ENCODE measurements at places on chromosomes 7 and 10.

GRCh38 chr10:116073001-116073400 is 200.0 kb downstream of the GFRA1 start:
- no peak for DNase-seq

- DNase-seq: peak; percentile 28
Measured at GRCh38 chr7:88243345-88243909, 23.6 kb upstream of the SRI start.

GRCh38 chr7:106451171-106451570 is 166.4 kb upstream of the NAMPT start:
- DNase-seq: no peak

DNA sequence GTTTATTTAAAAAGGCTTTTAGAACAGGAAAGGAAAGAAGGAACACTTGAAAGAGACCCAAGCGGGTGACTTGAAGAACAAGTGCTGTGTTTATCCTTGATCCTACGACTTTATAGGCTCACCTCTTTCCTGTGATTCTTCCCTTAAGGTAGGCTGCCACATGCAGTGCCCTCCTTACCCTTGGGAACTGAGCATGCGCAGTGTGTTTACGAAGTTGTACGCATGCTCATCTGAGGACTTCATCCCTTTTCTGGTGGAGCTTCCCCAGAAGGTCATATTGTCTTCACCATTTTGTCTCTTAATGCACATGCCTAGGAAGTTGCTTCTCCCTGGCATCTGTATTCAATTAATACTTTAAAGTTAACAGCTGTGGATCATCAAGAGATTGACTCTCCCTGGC is 49.9 kb upstream of the VOPP1 start:
- DNase-seq: no peak

GRCh38 chr10:132735923-132736391 is 50.0 kb downstream of the NKX6-2 start:
- DNase-seq: no peak

DNA sequence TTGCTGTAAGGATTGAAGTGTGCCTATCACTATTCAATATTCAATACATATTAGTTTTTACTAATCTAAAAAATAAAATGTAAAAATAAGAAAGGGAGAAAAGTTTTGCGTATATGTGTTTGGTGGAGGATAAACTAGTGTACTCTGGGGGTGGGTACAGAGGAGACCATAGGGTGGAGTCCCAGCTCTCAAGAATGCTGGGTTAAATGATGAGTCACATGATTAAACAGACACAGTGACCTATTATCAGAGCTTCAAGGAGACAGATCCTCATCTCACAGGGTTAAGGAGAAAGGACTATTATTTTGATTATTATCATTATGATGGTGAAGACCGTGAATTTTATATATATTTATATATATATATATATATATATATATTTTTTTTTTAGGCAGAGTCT is 77.5 kb downstream of the AFAP1L2 start:
- DNase-seq: no peak

DNA sequence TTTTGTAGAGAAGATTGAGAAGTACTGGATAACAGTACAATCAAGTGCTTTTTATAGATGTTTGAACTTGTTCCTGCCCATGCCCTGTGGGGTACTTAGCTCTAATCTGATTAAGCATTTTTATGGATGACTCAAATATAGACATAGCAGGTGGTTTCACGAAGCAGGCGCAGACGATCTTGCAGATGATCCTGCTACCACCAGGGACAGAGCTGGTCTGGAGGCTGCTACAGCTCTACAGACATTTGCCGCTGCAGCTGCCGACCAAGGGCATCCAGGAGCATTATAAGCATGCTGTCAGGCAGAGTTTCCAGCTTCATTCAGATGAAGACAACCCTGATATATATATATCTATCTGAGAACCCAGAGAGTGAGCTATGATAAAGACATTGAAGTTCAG is 650.4 kb downstream of the NXPH1 start:
- no peak for DNase-seq

DNA sequence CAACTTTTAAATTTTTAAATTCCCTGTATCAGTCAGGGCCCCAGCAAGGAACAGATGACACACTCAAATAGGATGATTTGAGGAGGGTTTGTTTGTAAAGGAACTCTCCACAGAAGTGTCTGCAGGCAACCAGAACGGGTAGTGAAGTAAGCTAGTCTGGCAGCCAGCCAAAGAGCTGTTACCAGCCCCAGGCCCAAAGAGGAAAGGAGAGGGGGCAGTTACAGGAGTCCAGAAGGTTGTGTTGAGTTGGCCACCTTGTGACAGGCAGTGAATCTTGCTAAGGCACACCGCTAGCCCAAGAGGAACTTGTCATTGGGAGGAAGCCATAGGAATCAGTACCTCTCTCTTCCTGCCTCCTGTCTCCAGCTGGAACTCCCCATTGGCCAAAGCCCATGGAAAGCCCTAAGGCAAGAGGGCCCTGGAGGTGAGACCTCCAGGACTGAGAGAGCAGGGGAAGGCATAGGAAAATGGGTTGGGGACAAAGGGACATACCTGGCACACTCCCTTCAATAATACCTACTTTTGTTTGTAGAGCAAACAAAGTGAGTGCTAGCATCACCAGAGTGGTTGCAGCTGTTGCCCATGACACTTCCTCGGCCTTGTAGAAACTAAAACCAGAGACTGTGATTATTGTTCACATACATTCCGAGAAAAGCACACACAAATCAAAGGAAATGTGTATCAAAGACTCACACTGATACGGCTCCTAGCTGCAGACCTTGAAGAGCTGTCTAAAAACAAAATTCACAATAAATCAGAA is 25.4 kb upstream of the GATAD1 start:
- DNase-seq: peak; percentile 6

DNA sequence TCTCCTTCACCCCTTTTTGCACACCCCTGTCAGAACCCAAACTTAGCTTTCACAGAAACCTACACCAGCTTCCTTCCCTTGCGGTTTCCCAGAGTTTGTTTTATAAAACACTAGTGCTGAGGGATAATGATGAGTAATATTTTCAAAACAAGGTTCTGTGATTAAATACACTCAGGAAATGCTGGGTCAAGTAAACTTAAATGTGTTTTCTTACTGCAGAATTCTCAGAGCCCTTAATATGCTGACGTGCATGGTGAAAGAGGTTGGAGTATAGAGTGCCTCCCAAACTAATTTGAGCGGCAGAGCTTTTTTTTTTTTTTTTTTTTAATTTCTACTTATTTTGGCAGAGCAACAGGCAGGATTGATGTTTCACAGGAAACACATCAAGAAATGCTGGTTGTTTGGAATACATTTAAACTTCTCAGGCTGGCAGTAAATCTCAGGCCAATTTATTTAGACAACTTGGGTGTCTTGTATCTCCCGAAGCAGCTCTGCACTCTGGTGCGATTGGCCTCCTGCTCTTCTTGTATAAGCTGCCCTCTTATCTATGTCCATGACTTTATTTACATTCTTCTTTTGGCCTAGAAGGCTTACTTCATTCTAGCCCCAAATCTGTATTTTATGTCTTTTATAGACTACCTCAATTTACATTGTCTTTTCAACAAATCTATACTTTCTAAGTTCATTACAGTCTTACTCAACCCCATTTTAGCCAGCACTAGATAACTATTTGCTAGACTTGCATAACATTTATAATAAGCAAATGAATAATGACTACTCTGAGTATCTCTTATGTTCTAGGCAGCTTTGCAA is 165.4 kb downstream of the BMPER start:
- peak; percentile 49 for DNase-seq

DNA sequence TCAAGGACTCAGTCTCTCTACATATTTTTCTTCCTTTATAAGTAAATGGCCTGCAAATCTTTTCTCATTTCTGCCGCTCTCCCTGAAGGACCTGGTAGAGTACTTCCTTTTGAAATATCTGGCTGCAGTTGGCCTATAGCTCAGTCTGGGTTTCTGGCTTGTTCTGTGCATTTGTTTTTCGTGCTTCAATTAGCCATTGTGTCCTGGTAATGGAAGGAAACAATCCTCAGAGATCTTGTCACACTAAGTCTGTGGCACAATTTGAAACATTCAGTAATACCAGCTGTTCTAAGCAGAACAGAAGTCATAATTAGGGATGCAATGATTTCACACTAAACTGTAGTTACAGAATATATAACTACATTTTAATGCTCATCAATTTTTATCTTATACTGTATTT is 545.0 kb downstream of the NRG3 start:
- DNase-seq: no peak

- DNase-seq: peak; percentile 28
Measured at GRCh38 chr10:86671985-86672710, 3.8 kb downstream of the LDB3 start.

- DNase-seq: no peak
Measured at GRCh38 chr10:71161425-71161824, 50.9 kb upstream of the UNC5B start.

- DNase-seq: no peak
Measured at GRCh38 chr7:13028036-13028824, 340.8 kb downstream of the ARL4A start.

- DNase-seq: no peak
Measured at GRCh38 chr10:72772031-72772430, 80.1 kb downstream of the MCU start.

GRCh38 chr10:129424978-129425377 is 42.1 kb upstream of the MGMT start:
- no peak for DNase-seq

DNA sequence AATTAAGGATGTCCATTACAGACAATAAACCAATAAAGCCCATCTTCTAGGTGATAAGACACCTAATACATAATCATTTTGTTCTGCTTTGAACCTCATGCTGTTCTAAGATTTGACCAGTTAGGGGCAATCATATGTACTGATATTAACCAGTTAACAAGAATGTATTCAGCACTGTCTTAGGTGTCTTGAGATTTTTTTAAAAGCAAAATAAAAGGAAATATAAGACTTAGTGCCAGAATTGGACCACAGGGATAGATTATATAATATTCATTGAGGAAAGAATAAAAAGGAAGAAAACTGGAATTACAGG is 32.0 kb downstream of the IMMP2L start:
- no peak for DNase-seq

- DNase-seq: peak; percentile 68
Measured at GRCh38 chr10:117647306-117647705, 104.8 kb downstream of the EMX2 start.

DNA sequence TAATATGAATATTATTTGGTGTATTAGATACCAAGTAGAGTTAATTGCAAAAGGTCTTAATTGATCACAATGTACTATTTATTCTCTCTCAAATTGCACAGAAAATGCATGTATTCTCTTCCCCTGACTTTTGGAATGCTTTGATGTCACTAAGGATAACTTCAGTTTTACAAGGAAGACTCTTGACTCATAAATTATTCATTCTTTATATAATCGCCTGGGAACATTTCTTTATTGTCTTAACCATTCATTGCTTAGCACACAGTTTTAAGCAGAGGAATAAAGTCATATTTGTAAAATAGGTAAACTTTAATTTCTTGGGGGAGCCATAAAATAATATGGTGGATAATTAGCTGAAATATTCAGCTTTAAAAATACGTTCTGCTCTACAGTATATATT is 306.0 kb upstream of the TMEM229A start:
- no peak for DNase-seq

GRCh38 chr10:35580423-35580770 is 24.7 kb upstream of the GJD4 start:
- DNase-seq: no peak

DNA sequence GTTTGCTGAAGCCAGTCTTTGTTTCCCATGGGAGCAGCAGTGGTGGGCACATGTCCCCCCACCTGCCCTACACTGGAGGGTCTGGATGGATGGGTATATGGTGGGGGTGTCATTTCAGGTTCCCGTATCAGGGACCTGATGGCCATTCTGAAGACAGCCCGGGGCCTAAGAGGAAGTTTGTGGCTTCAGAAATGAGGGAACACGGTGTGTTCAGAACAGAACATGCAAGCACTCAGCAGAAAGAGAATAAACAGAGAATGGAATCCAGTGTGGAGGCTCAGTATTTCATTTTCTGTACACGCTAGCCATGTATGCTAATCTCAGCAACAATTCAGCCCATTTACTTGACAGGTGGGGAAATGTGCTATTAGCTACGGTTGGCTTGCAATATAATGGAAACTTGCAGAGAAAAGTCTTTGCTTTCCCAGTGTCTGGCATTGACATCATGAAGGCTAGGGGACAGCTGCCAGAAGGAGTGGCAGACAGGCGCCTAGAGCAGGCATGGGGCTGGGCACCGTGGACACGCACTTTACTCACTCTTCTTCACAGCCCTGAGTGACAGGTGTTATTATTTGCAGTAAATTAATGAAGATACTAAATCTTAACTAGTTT is 98.6 kb downstream of the ELMO1 start:
- no peak for DNase-seq

DNA sequence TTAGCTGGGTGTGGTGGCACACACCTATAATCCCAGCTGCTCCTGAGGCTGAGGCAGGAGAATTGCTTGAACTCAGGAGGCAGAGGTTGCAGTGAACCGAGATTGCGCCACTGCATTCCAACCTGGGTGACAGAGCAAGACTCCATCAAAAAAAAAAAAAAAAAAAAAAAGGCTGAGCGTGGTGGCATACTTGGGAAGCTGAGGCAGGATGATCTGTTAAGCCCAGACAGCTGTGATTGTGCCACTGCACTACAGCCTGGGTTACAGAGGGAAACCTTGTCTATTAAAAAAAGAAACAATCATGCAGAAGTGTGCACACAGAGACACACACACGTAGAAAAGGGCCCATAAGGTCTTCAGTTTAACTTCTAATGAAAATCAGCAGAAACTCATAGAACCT is 150.6 kb downstream of the TPST1 start:
- DNase-seq: no peak

- no peak for DNase-seq
Measured at GRCh38 chr10:118710487-118710886, 44.3 kb downstream of the CACUL1 start.

GRCh38 chr10:11893749-11894278 is 70.7 kb downstream of the PROSER2 start:
- DNase-seq: no peak

DNA sequence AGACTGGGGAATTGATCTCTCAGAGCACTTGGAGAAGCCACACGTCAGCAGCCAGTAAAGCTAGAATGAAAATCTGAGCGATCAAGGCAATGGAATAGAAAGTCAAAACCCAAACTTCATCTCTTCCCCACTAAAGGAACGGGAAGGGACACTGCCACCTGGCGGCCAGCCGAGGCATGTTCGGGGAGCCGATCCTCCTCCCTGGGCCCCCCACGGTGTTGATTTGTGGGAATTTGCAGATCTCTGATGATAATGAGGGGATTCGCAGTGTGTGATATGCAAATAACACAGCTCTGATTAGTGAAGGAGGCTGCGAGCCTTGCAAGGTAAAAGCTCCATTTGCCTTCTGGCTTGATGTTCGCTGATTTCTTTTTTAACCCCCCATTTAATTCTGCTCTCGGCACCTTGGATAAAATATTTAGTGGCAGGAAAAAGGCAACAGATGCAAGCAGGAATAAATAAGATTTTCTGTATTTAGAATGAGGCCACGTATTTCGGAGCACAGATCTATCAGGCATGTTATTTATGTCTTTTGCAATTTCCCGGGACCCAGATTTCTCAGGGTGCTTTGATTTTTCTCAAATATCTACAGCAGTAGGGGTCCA is 258.6 kb downstream of the PAXIP1 start:
- peak; percentile 1 for DNase-seq

Measured in fibroblast of skin of right biceps (primary cell).